NCI-H1417 treated with DMSO at 0.1 percent for 48 hours (cell line): ENCODE measurements at places on chromosomes 16 and 17.

DNA sequence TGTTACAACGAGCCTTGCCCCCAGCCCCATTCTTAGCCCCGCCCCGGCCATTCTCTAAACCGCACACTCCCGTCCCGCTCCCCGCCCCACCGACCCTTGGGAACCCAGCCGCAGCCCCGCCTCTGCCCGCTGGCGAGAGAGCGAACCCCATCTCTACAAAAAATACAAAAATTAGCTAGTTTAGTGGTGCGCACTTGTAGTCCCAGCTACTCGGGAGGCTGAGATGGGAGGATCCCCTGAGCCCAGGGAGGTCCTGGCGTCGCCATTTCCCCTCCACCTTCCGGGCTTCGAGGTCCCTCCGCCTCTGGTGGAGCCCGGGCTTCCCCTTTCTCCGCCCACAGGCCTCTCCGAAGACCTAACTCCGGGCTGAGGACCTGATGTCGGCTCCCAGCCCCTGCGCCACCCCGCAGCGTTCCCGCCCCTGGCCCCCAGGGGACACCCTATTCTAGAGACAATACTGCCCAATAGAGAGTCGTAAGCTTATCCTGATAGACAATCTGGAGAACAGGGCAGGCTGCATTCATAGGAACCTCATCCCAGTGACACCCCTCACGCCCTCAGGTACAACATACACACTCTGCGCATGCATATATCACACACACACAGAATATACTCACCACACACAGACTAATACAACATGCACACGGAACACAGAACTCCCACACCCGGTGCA is 480 bp upstream of the PROCA1 start:
- no peak for DNase-seq

DNA sequence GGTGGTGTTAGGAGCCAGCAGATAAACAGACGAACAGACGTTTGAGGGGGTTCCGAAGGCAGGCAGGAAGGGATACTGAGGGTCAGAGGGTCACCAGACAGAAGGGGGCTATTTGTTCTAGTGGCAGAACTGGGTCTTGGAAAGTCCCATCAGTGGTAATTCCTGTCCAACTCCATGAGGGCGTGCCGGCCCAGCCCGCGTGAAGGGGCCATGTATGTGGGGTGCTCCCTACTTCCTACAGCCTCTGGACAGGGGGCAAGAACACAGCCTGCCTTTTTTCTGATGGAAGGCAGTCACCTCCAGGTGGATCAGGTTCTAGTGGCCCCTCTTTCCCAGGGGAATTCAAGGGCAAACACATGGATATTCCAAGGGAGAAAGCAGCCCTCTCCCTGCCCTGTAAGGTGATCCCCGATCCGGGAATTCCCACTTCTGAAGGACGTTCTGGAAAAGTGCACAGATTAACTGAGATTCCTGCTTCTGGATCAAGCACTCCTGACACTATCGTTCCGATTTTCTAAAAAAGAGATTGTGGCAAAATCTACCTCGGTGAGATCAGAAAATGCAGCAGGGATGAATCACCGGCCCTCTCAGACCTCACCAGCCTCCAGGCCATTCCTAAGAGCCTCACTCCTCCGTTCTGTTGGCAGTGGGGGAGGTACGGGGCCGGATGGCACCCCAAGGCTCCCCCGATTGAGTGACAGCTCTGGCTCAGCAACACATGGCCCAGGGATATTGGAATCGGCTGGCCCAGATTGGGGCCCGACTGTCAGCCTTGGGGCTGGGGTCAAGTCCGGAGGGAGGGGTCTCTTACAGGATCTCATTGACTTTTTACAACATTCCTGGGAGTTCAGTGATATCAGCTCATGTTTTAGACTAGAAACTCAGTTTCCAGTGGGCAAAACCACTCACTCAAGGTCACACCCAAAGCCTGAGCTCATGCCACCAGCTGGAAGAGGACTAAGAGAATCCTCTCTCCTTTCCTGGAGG is 12.4 kb downstream of the STX1B start:
- DNase-seq, result no peak

DNA sequence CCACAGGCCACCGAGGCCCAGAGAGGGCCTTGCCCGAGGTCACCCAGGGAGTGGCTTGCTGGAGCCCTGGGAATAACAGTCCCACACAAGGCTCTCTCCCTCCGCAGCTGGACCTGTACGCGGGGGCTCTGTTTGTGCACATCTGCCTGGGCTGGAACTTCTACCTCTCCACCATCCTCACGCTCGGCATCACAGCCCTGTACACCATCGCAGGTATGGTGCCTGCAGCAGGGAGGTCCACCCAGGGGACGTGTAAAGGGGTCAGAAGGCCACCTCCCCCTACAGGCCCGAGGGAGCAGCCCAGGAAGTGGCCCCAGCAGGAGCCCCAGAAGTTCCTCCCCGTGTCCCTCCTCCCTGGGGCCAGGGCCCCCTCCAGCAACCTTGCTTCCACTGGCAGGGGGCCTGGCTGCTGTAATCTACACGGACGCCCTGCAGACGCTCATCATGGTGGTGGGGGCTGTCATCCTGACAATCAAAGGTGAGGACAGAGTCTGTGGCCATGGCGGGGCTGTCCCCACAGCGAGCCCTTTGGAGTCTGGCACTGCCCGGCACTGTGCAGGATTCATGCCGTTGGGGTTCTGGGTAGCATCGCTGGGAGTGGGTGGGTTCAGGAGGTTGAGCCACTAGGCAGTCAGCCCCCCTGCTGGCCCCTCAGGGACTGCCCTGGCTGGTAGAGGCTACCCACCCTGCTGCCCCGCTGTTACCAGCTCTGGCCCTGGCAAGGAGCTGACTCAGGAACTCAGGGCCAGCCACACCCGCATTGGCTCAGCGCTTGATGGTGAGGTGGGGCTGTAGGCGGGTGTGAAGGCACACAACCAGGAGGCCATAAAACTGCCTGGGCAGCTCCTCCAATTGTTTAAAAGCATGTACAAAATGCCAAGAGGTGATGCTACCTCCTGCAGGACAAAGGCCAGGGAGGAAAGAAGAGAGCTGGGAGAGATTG is 17.3 kb downstream of the SLC5A10 start:
- DNase-seq, result no peak

- DNase-seq, result no peak
Measured at GRCh38 chr16:69089091-69089910, 16.2 kb upstream of the HAS3 start.

DNA sequence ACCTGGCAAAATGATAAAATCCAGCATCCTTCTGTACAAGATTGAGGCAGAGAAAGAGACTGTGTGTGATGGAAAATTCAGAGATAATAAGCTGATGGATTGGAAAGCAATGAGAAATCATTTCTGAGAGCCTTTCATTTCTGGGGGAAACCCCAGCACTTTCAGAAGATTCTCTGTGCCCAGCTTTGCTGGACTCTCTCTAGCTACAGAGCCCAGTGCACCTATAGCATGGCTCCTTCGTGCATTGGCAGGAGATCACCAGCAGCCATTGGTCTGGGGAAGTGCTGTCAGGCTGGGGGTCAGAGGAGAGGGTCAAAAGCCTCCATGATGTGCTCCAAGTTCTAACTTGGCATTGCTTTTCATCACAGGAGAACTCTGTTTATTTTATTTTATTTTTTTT is 259.9 kb downstream of the SOX9 start:
- no peak for DNase-seq

GRCh38 chr17:83183145-83183948 is 103.9 kb downstream of the METRNL start:
- no peak for DNase-seq

DNA sequence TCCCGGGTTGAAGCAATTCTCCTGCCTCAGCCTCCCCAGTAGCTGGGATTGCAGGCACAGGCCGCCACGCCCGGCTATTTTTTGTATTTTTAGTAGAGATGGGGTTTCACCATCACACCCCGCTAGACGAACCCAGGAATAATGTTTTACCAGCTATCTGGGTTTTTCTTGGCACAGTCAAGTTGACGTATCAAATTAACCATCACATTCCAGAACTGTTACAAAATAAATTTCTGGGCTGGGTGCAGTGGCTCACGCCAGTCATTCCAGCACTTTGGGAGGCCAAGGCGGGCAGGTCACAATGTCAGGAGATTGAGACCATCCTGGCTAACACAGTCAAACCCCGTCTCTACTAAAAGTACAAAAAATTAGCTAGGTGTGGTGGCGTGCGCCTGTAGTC is 501.2 kb downstream of the SHISA9 start:
- DNase-seq, result no peak

- no peak for DNase-seq
Measured at GRCh38 chr17:78313735-78314648, 45.9 kb downstream of the SOCS3 start.

DNA sequence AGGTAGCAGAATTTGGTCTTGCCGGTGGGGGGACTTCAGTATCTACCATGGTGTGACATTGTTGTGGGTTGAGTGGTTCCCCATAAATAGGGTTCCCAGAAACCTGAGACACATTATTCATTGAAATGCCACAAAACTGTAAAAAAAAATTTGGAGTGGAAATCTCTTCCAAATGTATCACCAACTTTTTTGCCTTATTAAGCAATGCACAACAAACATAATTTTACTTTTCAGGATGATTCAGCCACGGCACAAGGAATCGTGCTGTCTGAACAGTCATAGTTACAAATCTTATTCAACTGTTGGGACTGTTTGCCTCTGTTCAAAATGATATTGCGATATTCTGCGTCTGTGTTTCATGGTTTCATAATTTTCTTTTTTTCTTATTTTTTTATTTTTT is 181.2 kb downstream of the NTN1 start:
- no peak for DNase-seq

GRCh38 chr17:4590981-4591453 is 6.7 kb downstream of the SMTNL2 start:
- DNase-seq, result no peak

DNA sequence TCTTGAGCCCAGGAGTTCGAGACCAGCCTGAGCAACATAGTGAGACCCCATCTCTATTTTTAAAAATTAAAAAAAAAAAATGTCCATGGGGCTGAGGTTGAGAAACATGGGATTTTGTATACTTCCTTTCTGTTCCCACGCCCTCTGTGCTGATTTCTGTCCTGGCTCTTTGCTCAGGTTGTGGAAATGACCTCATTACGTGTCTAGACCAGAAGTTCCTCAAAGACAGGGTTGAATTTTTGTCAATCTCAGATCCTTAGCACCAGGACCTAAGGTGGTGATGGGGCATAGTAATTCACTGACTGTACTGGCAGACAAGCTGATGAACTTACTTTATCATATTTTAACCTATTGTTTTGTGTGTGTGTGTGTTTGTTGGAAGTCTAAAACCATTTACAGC is 11.2 kb upstream of the HNF1B start:
- DNase-seq, result no peak

DNA sequence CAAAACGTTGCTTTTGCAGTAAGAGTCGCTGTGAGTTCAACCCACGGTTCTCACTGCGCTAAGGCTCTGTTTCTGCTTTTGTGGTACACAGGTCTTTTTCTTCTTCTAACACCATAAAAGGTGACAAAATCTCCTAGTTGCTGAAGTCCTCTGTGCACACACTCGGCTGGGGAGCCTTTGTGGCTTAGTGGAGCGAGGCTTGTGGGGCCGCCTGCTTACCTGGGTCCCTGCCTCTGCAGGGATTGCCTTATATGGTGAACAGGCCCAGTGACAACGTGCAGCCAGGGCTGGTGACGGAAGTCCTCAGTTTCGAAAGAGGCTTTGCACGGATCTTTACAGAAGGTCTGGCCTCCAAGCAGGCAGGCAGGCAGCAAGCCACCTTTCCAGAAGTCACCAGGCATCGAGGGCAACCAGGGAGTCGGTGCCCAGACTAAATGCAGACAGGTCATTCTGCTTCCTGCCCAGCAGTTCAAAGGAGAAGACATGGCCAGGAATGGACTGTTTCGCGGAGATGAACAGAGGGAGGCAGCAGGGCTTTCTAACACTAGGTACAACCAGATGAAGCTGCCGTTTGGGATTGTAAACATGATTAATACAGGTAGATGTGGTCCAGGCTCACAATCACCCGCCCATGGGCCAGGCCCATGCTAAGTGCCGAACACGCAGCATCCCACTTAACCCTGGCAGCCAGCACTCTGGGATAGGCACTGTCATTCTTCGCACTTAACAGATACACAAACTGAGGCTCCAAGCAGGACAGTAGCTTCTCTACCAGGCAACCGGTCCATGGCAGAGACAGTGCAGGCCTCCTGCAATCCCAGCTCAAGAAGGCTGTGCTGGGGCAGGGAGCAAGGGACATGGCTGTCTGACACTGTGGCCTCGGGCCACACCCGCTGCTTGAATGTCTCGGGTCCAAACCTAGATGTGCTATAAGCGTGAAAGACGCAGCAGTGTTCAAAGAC is 10.7 kb upstream of the MEAK7 start:
- DNase-seq, result no peak

GRCh38 chr16:1776672-1776955 is 3.7 kb upstream of the MRPS34 start:
- DNase-seq, result no peak

DNA sequence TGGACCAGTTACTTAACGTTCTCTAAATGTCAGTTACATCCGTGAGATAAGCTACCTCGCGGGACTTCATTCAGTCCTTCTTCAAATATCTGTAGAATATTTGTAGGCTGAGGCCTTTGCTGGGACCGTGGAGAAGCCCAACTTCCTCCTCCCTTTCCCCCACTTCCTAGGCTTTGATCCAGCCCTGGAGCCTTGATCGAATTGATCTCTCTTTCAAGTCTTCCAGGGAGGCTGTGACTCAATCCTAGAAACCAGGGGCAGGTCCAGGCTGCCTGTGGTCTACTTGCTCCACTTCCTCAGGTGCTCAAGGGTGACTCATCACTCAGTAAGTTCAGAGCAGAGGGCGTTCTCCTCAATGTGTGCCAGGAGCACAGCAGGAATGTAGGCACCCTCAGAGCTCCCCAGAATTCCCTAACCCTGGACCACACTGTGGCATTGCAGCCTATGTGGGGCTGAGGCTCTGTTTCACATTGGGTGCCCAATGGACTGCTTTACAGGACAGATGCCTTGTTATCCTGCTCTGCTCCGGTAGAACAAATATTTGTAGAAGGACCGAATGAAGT is 11.2 kb upstream of the CEP20 start:
- DNase-seq, result no peak

- no peak for DNase-seq
Measured at GRCh38 chr17:61849674-61850073, 13.7 kb downstream of the BRIP1 start.

- DNase-seq, result no peak
Measured at GRCh38 chr16:84410361-84411138, 42.2 kb downstream of the ATP2C2 start.

DNA sequence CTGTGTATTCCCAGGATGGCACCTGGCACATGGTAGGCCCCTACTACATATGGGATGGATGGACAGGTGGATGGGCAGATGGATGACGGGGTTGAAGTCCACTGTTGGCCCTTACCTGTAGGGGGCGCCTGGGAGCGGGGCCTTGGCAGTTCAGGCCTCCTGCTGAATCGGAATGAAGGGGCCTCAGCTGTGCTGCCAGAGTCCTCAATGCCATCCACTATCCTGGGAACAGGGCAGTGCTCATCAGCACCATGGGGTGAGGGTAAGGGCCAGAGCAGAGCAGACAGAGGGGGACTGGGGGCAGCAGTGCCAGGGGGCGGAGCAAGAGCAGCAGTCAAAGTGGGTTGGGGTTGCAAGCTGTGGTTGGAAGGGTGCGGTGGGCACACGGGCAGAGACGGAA is 8.3 kb upstream of the RAB5C start:
- no peak for DNase-seq

GRCh38 chr16:86031141-86031678 is 132.2 kb downstream of the IRF8 start:
- no peak for DNase-seq

GRCh38 chr17:14006249-14006942 is 62.9 kb upstream of the COX10 start:
- DNase-seq, result no peak

GRCh38 chr16:74438492-74438979 is 17.3 kb upstream of the CLEC18B start:
- no peak for DNase-seq

- no peak for DNase-seq
Measured at GRCh38 chr17:77217123-77217522, 76.4 kb downstream of the SEC14L1 start.

GRCh38 chr17:81391293-81391935 is 3.8 kb upstream of the BAHCC1 start:
- DNase-seq, result no peak
